Activated CD4-positive, alpha-beta memory T cell treated with anti-CD3 and anti-CD28 coated beads, Interleukin-2, amount 10 ng/mL, durations not matched to agents 7 days and 5 days (primary cell): ENCODE measurements at places on chromosomes 5 and 9.
A peak's percentile ranks its signal among the peaks of the same experiment; 100 is the strongest.

GRCh38 chr5:82312373-82312856 is 34.3 kb upstream of the RPS23 start:
- DNase-seq = peak; percentile 46

GRCh38 chr9:114745879-114746550 is 59.8 kb downstream of the TNFSF15 start:
- DNase-seq = no peak

- DNase-seq = peak; percentile 68
These were observed 110.7 kb upstream of the RAD23B start for GRCh38 chr9:107172160-107172978.

DNA sequence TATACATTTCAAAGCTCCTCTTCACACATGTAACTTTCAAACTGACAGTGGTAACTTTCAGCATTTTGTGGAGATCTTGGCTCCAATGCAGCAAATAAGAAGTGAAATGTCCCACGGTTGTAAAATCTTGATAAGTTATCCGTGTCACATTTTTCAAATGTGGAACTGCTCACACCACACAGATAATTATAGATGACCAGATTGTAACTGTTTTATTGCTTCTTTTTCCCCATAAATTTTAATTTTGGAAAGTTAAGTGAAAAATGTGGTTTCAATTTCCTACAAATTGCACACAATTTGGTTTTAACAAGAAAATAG is 347.1 kb downstream of the EBF1 start:
- no peak for DNase-seq

DNA sequence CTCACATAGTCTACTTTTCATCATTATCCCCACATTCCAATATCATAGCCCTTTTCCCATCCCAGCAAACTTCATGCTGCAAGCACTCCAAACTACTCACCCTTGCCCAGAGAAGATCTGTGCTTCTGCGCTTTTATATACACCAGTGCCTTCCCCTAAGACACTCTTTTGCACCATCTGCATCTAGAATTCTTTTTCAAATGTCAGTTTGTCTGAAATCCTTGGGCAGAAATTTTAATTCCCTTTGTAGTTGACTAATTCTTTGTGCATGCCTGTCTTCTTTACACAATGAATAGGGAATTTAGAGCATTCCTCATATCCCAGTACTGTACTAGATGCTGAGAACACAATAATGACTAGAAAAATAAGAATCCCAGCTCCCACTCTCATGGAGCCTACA is 298.9 kb downstream of the KCNN2 start:
- DNase-seq = no peak

- DNase-seq = no peak
These were observed 32.0 kb upstream of the TMED7 start for GRCh38 chr5:115657881-115658233.
